ENCODE measurements at places on chromosomes 13 and 19.

DNA sequence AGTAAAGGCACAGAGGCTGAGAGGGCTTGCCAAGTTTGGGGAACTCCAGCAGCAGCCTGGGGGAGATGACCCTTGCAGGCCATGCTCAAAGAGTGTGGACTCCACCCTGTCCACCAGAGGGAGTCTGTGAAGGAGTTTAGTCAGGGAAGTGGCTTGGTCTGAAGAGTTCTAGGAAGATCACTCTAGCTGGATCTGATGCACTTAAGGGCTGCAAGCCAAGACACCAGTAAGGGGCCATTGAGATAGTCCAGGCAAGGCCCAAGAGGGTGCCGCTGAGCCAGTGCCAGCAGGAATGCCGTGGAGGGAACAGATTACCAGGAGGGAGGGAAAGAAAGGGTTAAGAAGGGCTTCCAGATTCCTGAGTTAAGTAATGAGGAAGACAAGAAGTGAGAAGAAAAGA, 68.7 kb downstream of the ZAR1L start:
- peak; percentile 64 for DNase-seq

DNA sequence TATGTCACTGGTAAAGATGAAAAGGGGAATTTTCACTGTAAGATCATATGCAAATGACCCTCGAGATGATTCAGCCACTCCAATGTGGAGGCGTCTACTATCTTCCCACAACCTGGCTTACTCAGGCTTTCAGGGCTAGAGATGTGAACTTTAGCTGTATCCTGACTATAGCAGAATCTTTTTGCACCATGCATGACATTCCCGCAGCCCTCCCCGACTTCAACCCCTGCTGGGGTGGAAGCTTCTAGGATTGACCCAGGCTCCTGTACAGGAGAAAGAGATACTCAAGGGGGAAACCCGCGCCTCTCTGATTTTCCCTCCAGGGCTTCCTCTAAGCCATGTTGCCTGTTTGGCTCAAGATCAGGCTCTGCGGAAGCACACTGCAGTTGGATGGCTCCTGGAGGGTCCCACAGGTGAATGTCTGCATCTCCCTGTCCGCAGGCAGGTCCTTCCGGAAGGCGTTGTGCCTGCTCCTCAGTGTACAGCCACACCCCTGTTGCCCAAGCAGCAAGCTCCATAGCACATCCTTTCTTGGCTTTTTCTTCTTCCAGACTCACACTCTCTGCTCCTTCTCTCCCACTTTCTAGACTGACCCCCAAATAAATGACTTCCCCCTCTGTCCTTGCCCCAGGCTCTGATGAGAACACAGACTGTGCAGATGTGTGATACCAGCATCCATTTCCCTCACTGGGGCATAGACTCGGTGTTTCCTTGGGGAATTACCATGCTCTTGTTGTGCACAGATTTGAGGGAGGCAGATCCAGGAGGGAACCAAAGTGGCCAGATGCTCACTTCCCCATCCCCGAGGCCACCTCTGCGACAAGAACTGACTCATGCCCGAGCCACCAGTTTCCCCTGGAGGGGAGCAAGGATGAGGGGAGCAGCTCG, 29.1 kb upstream of the POP4 start:
- no peak for DNase-seq

GRCh38 chr13:79379274-79379673, 26.8 kb downstream of the RBM26 start:
- DNase-seq = no peak

GRCh38 chr13:29855009-29855408, 4.6 kb upstream of the UBL3 start:
- DNase-seq = no peak

DNA sequence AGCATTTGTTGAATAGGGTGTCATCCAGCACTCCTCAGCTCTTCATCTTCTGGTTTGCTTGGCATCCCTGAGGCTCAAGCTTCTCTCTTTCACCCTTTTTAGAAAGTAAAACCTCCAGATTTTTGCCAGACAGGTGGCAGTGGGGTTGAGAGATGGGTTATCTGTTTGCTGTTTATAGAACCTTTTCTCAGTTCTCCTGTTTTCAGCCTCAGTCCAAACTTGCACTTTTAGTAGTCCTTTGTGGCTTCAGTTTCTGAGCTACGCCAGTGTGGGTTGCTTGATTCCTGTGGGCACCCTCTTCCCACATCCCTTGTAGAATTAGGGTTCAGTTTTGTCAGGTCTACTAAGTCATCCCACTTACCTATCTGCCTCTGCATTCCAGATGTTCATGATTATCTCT, 147.9 kb downstream of the PAN3 start:
- no peak for DNase-seq

- DNase-seq = no peak
These were observed 52.5 kb upstream of the CLDN10 start for GRCh38 chr13:95499811-95500712.

- no peak for DNase-seq
These were observed 246.9 kb downstream of the DNAJC15 start for GRCh38 chr13:43270130-43270830.

DNA sequence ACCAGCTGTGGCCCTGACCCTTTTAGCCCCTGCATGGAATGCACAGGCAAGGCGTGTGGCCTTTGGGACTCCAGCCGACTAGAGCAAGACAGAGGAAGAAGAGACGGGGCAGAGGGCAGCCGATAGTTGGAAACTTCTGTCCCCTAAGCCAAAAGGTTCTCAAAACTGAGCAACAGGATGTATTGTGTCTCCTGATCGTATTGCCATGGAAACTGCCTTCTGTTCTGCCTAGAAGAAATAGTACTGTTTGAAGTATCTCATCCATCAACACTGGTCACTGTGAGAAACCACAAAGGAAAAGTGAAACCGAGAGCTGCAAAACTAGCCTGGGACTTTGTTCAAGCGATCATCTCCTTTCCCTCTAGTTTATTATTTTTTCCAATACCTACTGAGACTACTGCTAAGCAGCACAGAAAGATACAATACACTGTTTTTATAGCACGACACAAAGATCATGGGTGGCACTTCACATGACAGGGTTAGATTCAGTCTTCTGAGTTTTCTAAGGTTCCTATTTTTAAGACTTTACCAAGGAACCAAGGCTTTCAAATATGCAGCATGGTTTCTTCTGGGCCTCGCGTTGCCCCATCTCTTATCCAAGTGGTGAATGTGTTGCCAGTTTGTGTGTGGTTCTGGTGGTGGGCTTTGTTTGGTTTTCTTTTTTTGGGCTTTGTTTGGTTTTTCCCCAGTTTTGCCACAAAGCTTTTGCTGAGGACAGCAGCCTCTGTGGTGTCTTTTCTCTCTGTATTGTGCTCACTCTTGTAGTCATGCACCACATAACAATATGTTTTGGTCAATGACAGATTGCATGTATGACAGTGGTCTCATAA, 49.3 kb upstream of the GPR183 start:
- peak; percentile 76 for DNase-seq

GRCh38 chr19:45124021-45124420, 31.0 kb downstream of the PPP1R37 start:
- DNase-seq = no peak

- DNase-seq = no peak
These were observed 67.3 kb upstream of the SLC10A2 start for GRCh38 chr13:103133556-103133955.

DNA sequence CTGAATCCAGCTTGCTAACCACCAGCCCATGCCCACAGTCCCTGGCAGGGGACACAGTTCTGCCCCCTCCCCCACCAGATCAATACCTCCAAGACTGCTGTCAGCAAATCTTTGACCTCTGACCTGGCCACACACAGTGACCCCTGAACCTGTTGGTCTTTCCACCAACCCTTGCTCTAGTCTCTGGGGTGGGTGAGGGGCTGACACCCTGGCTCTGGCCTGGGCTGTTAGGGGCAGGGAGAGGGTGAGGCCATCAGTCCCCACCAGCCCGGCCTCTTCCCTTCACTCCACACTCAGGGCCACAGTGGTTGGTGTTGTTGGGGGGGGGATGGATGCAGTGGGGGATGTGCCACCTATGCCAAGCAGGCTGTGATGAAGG, 21.8 kb upstream of the SLC7A10 start:
- DNase-seq = no peak

- no peak for DNase-seq
These were observed 7.1 kb downstream of the CD37 start for GRCh38 chr19:49342291-49342721.

DNA sequence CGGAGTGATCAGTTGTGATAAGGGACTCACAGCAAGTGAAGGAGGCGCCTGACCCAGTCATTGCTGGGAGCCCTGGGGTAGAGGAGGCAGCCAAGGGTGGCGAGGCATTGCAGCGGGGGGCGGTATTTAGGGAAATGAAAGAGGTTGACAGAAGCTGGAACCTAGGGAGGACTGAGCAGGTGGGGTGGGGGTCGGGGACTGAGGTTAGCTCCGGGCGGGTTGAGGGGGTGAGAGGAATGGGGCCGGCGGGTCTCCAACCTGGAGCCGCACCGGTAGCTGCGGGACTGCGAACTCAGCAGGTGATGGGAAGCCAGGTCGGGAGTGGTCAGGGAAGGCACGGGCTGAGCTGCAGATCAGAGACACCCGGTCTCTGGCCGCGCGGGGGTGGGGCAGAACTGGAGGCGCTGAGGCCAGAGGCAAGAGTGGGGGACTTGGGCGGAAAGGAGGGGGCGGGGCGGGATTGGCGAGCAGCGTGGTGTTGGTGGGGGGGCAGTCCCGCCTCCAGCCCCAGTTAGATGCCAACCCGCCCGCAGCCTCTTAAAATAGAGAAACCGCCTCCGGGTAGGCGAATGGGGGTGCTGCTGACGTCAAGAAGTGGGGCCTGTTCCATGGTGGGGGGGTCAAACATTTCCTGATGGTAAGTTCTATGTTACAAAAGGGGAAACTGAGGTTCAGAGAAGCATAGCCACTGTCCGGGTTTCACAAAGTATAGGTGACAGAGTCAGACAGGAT, 1.5 kb downstream of the MAST3 start:
- DNase-seq = no peak

- peak; percentile 37 for DNase-seq
These were observed 57.9 kb downstream of the RXFP2 start for GRCh38 chr13:31797154-31797775.

DNA sequence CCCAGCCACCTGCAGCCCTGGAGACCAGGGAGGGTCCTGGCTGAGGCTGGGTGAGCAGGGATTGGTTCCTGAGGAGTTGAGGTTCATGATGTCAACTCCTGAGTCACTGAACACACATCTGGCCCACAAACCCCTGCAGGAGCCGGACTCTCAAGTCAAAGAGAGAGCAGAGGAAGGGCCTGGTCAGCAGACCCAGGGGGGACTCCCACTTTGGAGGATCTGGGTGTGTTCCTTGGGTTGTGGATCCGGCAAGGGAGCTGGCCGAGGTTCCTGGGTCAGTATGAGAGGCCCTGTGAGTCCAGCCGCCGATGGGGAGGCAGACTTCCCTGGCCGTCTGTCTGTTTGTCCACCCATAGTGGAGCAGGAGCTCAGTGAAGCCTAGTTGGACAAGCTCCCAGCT, 4.0 kb downstream of the SLC7A10 start:
- DNase-seq = no peak

DNA sequence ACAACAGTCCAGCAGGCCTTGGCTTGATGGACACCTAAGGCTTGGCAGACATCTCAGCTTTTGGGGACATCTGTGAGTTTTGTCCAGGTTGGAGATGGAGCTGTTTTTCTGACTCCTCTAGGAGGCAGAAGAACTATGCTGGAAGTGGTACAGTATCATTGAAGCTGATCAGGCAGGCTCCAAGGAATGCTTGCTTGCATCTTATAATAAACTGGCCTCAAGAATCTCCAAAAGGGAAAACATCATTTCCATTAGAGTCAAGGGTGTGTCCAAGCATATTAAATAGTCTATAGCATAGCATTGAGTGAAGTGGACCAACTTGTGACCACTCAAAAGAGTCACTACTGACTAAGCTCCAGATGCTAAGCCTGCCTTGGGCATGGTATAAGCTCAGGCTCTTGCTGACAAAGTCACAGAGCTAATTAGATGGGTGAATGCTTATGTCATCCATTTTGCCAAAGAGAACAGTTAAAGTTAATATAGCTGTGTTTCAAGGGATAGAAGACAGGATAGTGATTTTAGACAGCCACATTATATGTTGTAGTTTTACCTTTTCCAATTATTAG, 216.0 kb downstream of the DNAJC15 start:
- DNase-seq = no peak

GRCh38 chr13:113630296-113630695, 27.7 kb downstream of the ATP4B start:
- DNase-seq = no peak

GRCh38 chr13:30333616-30334015, 26.3 kb upstream of the KATNAL1 start:
- DNase-seq = no peak

- DNase-seq = no peak
These were observed 14.4 kb upstream of the PLEKHF1 start for GRCh38 chr19:29650772-29651387.

- no peak for DNase-seq
These were observed 99.6 kb downstream of the PAN3 start for GRCh38 chr13:28237944-28238343.

DNA sequence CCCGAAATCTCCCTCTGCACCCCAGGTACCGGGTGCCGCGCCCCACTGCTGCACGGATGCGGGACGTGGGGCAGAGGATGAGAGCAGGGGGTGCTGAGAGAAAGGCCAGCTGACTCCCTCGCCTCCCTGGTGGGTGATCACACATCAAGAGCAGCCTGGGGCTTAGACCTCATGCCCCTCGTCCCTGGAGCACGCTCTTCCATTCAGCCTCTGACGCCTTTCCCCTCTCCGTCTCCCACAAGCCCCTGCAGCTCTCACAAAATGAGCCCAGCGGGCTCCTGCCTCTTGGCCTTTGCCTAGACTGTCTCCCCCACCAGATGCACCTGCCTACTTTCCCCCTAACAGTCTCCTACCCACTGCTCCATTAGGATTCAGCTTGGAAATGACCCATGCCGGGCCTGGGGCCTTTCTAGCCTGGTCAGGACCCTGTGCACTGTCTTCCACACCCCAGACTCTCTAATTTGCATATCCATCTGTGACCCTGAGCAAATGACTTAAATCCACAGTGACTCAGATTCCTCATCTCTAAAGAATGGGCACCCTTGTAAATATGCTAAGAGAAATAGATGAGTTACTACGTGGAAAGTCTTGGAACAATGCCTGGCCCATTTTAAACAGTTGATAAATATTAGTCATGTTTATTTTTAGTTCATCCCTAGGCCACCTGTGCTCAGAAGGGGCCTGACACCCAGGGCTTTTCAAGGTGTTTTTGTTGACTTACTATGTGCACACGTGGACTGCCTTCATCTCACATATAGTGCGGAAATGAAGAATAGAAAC, 582 bp upstream of the PTPRH start:
- peak; percentile 81 for DNase-seq

DNA sequence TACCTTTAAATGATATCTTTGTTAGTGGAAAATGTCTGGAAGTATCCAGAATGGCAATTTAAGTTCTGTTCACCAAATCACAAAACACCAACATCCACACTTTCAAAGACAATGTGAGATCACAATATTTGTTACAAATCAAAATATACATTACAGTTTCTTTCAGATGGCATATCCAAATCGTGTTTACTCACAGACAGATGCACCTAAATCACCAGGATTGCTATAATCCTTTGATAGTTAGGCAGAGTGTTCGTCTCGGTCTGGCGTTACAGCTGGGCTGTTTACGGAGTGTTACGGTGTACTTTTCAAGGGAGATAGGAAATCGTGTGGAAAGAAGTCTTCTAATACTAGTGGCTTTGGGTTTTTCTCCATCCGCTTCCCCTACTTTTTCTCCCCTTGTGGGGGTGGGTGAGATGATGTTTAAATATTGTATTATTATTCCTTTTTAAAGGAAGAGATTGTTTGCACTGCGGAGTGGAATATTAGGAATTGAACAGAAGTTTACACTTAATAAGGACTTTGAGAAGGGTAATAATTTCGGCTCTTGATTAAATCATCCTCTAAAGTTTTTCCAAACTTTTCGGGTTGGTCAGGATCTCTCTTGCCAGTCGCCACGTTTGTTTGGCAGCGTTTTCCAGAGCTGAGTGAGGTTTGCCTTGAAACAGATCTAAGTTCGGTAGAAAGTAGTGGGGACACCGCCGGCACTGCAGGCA, 1.8 kb downstream of the MAB21L1 start:
- DNase-seq = no peak

Data from hepatic stellate cell (primary cell).